ENCODE measurements at places on chromosomes 7 and 10. TPM values are rescaled to one million over a fixed set of nuclear protein-coding genes. Genes with fewer than 3 reads are reported as not detected.

DNA sequence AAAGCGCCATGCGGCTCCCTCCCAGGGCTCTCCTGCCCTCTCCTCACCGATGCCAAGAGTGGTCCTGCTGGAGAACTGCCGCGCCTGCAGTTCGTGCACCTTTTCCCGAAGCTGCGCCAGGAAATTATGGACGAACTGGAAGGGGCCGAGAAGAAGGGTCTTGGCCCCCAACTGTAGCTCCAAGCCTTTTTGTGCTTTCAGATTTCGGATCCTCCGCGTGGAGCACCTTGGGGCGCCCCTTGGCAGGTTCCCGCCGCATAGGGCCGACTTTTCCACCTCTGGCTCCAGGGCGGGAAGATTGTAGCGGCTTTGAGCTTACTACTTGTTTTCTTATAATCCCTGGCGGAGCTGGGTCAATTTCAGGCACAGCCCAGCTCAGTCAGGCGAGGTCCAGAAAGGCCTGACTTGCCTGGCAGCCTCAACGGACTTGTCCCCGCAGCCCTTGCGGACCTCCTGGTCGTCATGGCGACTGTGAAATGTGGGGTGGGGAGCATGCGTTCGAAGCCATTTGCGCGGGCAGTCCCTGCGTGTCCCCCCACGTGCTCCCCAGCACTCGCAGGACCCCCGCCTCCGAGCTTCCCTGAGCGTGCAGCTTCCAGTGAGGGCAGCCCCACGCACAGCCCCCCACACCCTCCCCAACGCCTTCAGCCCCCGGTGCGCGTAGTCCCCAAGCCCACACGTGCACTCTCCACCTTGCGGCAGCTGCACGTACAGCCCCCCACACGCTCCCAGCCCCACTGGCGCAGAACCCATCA is 129.9 kb downstream of the KBTBD2 start:
- peaks cover 17% of the 10 kb centered on the region for H3K4me1 ChIP-seq
- H3K36me3 ChIP-seq, result no peaks in the 10 kb centered on the region
- H3K4me3 ChIP-seq, result peak overlapping the region; percentile 39
- peaks cover 13% of the 10 kb centered on the region for H3K27me3 ChIP-seq

- H3K27ac ChIP-seq, result no peak overlapping the region
- H3K4me1 ChIP-seq, result peaks cover 57% of the 10 kb centered on the region
- peaks cover 3% of the 10 kb centered on the region for H3K36me3 ChIP-seq
- H3K4me3 ChIP-seq, result no peak overlapping the region
Observed at GRCh38 chr10:129965959-129966358, 1.9 kb upstream of the EBF3 start.

The CDK14 gene
- 78.0 TPM for total RNA-seq

The ZNF727 gene
- total RNA-seq, result 0.50 TPM
